ENCODE measurements at places on chromosomes 1 and 21.

DNA sequence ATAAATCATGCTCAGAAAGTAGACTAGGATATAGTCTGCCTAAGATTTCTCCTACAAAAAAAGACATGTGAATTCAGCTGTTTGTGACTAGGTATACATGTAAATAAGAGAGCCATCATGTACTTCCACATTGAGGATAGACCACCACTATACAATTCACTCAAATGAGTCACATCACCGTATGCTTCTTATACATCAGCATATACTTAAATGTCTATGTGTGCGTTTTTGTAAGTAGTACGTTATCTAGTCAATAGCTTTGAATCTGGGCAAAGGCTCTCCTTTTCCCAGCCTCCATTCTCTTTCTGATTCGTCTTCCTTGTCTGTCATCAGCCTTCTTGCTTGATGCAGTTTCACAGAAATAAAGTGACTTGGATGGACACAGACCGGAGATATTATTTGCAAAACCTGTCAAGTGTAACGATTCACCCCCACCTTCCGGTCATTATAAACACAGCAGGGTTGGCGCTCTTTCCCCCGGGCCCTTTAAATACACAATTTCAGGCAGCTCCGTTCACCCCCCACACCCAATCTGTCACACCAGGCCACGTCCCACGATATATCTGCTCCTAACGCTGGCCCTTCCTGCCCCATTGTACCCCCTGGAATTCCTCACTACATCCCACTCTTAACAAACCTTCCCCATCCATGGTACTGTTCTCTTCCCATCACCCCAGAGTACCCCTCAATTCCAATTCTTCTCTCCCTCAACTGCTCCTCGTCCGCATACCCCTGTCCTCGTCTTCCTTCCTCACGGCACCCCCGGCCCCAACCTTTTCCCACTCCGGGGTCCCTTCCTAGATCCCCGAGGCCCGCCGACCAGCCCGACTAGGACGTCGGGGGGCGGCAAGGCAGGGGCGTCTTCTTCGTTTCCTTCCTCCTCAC, 636 bp downstream of the VAMP4 start:
- DNase-seq: no peak

DNA sequence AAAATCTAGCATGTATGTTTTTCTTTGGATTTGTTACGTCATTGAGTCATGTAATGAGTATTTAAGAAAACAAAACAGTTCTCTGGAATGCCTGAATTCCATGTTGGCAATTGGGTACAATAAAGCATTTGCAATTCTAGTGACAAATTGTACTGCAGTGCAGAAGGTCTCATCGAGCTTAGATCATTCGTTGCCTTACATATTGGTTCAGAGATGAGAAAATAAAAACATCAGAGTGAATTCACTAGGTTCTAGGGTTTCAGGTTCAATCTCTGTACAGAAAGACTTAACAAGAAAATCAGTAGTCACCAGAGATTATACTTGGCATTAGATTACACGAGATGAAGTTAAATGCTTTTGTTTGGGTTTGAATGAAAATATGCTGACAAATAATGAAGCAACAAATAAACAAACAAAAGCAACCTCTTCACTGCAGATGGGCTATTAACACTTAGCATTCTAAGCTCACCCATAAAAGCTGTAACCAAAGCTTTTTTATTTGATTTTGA, 124.7 kb downstream of the RYR2 start:
- DNase-seq: no peak

- no peak for DNase-seq
Measured at GRCh38 chr21:37079211-37079824, 6.3 kb downstream of the TTC3 start.

GRCh38 chr1:39566441-39567137, 10.0 kb downstream of the PABPC4 start:
- no peak for DNase-seq

DNA sequence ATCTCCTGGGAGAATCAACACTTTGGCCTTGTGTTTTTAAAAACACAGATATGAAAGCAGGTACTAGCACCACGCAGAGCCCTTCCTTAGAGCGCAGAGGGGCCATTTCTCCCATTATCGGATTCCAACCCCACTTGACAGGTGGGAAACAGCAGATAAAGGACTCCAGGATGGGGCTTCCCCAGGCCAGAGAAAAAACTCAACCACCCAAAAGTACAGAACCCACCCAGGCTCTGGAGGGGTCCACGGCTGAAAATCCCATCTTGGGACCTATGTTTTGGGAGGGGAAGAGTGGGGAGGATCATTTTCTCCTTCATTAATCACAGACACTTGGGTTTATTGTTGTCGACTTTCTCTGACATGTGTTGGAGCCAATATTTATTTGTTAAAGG, 27.1 kb upstream of the COL18A1 start:
- DNase-seq: no peak

- DNase-seq: no peak
Measured at GRCh38 chr21:42369821-42370220, 3.5 kb upstream of the TFF1 start.

DNA sequence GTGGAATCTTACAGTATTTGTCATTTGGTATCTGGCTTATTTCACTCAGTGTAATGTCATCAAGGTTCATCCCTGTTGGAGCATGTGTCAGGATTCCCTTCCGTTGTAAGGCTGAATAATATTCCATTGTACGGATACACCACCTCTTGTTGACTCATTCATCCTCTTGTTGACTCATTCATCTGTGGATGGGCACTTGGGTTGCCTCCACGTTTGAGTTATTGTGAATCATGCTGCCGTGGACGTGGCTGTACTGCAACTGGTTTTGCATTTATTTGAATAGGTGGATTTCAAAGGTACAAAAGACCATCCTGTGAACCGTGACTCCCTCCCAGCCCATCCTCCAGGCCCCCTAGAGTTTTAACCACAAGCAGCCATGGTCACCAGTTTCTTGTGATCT, 11.9 kb upstream of the TCP10L start:
- no peak for DNase-seq

DNA sequence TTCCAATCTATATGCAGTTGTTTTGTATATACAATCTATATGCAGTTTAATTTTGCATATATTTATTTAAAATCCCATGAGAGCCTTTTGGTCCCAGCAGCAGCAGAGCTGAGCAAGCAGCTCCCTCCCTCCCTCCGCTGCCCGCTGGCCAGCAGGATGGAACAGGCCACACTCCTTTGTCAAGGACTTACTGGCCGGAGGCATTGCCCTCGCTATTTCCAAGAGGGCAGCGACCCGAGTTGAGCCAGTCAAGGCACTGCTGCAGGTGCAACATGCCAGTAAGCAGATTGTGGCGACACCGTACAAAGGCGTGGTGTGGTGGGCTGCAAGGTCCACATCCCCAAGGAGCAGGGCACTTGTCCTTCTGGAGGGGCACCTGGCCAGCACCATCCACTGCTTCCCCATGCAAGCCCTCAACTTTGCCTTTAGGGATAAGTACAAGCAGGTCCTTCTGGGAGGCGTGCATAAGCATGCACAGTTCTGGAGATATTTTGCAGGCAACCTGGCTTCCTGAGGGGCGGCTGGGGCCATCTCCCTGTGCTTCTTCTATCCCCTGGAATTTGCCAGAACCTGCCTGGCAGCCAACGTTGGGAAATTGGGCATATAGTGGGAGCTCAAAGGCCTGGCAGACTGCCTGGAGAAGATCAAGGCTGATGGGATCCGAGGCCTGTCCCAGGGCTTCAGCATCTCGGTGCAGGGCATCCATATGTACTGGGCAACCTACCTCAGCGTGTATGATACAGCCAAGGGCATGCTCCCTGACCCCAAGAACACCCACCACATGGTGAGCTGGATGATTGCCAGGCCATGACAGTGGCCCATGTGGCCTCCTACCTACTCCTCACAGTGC, 92.2 kb downstream of the OSBPL9 start:
- no peak for DNase-seq

DNA sequence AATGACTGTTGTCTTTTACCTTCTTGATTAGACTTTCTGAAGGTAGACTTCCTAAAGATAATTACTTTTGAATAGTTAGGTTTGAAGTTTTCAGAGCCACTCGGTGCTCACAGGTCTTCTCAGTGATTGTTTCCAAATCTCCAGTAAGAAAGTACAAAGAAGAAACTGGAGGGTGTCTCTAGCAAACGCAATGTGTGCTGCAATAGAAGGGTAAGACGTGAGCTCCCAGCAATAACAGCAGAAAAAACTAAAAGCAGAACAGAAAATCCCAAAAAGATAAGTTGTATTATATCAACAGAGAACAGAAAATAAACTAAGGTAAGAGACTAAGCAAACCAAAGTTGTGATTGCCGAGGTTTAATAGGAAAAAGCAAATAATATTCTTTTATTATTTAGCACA, 1.8 kb downstream of the CTTNBP2NL start:
- DNase-seq: no peak
